ENCODE measurements at places on chromosomes 5 and 9.

GRCh38 chr5:51095486-51095885 lies 287.8 kb upstream of the ISL1 start:
- no peak for DNase-seq

DNA sequence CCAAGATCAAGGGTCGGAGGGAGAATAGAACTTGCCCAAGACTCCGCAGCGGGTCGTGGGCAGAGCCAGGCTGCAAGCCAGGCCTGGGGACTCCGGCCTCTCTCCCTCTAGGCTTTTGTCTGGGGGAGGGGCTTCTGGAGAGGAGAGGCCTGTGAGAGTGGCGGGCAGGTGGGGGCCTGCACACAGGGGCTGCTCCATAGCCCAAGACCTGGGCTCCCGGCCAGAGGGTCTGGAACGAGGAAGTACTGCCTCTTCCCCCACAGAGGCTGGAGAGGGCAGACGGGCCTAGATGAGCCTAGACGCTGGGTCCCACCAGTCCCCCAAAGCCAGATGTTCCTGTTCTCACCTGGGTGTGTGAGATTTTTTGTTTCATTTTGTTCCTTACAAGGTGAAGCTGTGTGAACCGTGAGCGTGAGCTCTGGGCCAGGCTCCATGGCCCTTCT lies 5.2 kb upstream of the ST6GALNAC6 start:
- DNase-seq = no peak

DNA sequence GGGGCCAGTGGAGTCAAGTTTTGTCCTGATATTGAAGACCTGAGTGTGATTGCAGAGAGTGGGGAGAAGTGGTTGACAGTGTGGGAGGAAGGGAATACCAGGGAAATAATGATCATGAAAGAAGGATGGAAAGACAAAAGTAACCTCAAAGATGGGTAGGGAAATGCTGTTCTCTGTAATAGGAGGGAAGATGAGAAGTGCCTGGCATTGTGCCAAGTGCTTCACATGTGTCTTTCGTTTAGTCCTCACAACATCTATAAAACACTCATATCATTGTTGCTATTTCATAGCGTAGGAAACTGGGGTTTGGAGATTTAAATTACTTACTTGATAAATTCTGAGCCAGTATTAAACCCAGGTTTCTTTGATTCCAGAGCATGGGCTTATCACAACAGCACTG lies 472.3 kb downstream of the LRRC70 start:
- no peak for DNase-seq

DNA sequence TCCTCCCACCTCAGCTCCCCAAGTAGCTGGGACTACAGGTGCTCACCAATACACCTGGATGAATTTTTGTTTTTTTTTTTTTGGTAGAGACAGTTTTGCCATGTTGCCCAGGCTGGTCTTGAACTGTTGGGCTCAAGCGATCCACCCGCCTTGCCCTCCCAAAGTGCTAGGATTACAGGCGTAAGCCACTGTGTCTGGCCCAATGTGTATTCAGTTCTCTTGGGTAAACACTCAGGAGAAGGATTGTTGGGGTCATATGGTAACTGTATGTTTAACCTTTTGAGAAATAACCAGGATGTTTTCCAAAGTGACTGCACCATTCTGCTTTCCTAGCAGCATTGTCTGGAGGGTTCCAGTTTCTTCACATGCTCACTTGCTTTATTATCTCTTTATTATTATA lies 67.4 kb downstream of the TNPO1 start:
- no peak for DNase-seq

- DNase-seq = no peak
Measured at GRCh38 chr9:108271646-108272348, 584.0 kb downstream of the ACTL7B start.

DNA sequence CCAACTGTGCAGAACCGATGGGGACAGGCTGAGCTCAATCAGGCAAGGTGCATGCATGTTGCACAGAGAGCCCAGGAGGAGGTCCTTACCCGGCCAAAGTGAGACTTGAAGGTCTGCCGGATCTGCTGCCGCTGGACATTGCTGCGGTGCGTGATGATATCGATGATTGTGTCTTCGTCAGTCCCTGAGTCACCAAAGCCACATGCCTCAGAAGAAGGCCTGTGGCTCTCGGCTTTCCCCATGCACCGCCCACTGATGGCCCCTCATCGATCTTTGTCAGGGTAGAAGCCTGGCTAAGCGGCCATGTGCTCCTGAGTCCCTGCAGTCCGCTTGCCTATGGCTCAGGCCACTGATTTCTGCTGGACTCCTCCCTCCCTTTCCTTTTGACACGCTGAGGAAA lies 34.8 kb downstream of the ANXA6 start:
- DNase-seq = no peak

DNA sequence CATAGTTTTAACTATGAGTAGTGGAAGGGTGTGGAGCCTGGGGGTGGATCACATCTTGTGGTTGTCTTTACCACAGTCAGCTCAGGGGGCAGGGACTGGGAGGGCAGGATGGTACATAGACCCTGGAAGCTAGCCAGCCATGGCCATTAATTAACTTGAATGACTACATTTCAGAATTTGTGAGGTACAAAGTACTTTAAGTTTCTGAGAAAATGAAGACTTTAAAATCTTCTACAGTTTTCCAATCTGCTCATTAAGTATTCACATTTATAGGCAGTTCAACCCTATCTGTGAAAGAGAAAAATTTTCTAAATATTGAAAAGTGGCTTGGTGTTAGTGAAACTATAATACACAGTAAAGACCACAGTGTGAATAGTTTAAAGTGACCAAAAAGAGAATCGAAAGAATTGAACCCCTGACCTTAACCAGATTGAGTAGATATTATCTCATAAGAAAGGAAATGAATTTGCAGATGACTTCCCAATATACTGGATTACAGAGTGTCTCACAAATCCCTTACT lies 234.2 kb upstream of the MEF2C start:
- DNase-seq = no peak

- peak; percentile 10 for DNase-seq
Measured at GRCh38 chr5:134738963-134739661, 764 bp downstream of the CAMLG start.

GRCh38 chr9:124468061-124468740 lies 17.9 kb downstream of the ADGRD2 start:
- DNase-seq = no peak

Data from endothelial cell (in vitro differentiated cells).